ENCODE measurements at places on chromosomes 11 and 22. TPM values are rescaled to one million over a fixed set of nuclear protein-coding genes. Genes with fewer than 3 reads are reported as not detected.

GRCh38 chr22:44665115-44665514 is 36.9 kb upstream of the PRR5 start:
- H3K27ac ChIP-seq, result no peak overlapping the region
- H3K4me1 ChIP-seq, result peaks cover 5% of the 10 kb centered on the region
- no peak overlapping the region for H3K4me3 ChIP-seq
- H3K27me3 ChIP-seq, result peaks cover 36% of the 10 kb centered on the region

GRCh38 chr11:80432057-80432456 is 991.2 kb upstream of the TENM4 start:
- H3K27me3 ChIP-seq, result no peaks in the 10 kb centered on the region
- no peak for DNase-seq
- H3K4me1 ChIP-seq, result peaks cover 6% of the 10 kb centered on the region
- H3K27ac ChIP-seq, result no peak overlapping the region

DNA sequence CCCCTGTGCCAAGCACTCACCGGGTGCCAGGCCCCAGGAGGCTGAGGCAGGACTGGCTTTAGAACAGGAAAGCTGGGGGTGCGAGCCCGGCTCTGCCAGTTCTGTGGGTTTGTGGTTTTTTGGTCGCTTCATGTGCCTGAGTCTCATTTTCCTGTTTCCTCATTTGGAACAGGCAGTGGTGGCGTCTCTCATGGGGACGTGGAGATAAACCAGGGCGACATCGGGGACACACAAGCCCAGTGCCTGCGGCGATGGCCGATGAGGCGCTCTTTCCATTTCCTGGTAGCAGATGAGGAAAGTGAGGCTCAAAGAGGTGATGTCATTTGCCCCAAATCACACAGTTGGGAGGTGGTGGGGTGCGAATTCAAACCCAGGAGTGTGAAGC is 20.8 kb upstream of the CHKA start:
- no peak overlapping the region for H3K4me3 ChIP-seq
- H3K27me3 ChIP-seq, result no peaks in the 10 kb centered on the region
- no peak for DNase-seq
- H3K4me1 ChIP-seq, result peaks cover 12% of the 10 kb centered on the region
- H3K36me3 ChIP-seq, result no peaks in the 10 kb centered on the region

DNA sequence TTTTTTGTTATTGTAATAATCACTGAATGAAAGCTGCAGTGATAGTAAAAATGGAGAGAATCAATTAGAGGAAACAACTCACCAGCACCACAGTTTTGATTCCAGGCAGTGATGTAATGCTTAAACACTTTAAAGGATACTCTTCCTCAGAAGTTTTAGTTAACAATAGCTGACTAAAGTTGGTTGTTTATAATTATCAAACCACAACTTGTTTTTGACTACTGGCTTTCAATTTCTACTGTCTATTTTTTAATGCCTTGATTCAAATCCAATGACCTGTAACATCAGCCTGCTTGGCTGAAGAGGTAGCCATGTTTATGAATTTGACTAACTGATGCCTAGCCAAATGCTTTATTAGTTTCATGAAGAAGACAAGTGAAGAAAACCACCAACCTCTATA is 18.2 kb upstream of the CASP12 start:
- no peak for DNase-seq
- H3K27ac ChIP-seq, result no peak overlapping the region

GRCh38 chr11:57316017-57316416 is 8.7 kb downstream of the TNKS1BP1 start:
- H3K27me3 ChIP-seq, result no peaks in the 10 kb centered on the region
- no peak overlapping the region for H3K4me3 ChIP-seq
- H3K27ac ChIP-seq, result no peak overlapping the region
- no peak for DNase-seq
- peaks cover 18% of the 10 kb centered on the region for H3K36me3 ChIP-seq
- peaks cover 30% of the 10 kb centered on the region for H3K4me1 ChIP-seq

Gene OR6Q1
- total RNA-seq, result not detected

DNA sequence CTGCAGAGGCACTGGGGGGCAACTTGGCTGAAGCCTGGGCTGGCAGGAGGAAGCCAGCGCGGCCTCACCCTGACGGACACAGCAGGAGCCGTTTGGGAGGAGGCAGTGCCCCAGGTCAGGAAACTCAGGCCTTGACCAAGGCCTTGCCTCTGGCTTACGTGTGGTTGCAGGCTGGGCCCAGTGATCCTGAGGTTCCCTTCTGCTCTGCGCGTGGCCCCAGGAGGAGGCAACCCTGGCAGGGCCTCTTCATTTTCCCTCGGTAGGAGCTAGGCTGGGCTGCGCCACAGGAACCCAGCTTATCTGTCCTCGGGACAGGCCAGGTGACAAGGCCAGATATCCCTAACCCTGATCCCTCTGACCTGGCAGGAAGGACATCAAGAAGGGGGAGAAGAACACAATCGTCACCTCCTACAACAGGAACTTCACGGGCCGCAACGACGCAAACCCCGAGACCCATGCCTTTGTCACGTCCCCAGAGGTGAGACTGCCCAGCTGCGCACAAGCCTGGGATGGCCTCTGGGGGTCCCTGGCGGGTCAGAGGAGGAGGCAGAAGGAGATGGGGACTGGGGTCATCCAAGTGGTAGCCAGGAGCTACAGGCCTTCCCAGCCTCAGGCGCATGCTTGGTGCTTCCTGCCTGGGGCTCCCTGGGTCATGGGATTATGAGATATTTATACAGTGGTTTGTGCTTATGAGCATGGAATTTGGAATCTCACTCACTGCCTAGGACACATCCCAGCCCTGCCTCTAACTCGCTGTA is 20.6 kb downstream of the POLR3H start:
- H3K4me1 ChIP-seq, result no peaks in the 10 kb centered on the region
- no peak for DNase-seq
- H3K27ac ChIP-seq, result peak overlapping the region; percentile 66
- H3K27me3 ChIP-seq, result no peaks in the 10 kb centered on the region
- peaks cover 7% of the 10 kb centered on the region for H3K36me3 ChIP-seq

DNA sequence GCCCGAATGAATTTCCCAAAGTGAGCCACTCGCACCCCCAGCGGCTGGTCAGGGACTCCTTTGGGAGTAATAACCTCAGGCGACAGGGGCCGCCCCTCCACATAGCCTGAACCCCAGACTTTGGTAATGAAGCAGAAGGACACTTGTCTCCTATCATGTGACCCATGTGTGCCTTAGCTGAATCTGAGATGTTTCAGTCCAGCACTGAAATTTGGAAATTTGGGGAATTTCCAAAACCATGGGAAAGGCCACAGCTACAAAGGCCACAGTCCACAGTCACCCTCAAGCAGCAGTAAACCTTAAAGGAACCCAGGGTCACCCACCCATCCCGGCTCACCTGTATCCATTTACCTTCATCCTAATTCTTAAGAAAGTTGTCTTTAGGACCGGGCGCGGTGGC is 51.4 kb upstream of the FADD start:
- no peak overlapping the region for H3K27ac ChIP-seq
- no peaks in the 10 kb centered on the region for H3K4me1 ChIP-seq
- peaks cover 10% of the 10 kb centered on the region for H3K27me3 ChIP-seq
- no peak for DNase-seq
- no peak overlapping the region for H3K4me3 ChIP-seq

DNA sequence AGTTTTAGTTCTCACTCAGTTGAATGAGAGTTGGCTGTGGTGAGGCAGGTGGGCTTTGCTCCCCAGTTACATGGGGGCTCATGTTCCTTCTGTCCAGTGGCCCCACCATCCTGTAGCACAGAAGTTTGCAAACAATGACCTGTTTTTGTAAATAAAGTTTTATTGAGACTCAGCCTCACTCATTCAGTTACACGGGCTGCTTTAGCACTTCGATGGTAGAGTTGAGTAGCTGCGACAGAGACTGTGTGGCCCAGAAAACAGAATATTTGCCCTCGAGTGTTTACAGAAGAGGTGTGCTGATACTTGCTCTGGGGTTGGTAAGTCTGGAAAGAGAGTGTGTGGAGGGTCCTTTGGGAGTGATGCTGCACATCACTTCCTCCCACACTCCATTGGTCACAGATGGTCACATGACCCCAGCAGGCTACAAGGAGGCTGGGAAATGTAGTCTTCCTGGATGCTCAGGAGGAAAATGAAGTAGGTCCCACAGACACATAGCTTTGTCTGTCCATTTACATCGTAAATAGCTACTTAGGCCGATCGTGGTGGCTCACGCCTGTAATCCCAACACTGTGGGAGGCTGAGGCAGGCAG is 34.6 kb downstream of the IFT27 start:
- no peak for DNase-seq
- H3K4me1 ChIP-seq, result no peaks in the 10 kb centered on the region
- H3K4me3 ChIP-seq, result no peak overlapping the region
- no peak overlapping the region for H3K27ac ChIP-seq
- no peaks in the 10 kb centered on the region for H3K36me3 ChIP-seq

DNA sequence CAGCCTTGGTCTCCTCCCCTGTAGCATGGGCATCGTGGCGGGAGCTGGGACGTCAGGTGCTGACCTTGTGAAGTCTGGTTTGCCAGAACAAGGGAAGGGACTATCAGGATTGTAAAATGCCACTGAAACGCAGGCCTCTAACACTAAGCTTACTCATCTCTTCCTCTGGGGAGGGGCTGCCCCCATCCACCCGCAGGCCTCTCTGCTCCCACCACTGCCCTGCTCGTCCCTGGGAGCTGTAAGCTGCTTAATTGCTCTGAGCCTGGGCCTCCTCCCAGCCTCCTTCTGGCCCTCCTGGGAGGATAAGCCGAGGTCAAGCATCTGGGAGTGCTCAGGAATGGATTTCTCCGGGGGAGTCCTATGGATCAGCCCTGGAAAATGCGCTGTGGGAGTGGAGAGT is 8.4 kb downstream of the SHISAL1 start:
- H3K4me3 ChIP-seq, result no peak overlapping the region
- no peak overlapping the region for H3K27ac ChIP-seq
- DNase-seq, result no peak
- H3K36me3 ChIP-seq, result no peaks in the 10 kb centered on the region
- H3K27me3 ChIP-seq, result peaks cover 16% of the 10 kb centered on the region

Gene CHST1
- 1.0 TPM for total RNA-seq

- H3K27ac ChIP-seq, result no peak overlapping the region
- DNase-seq, result no peak
- no peak overlapping the region for H3K4me3 ChIP-seq
- H3K27me3 ChIP-seq, result no peaks in the 10 kb centered on the region
- H3K4me1 ChIP-seq, result peaks cover 8% of the 10 kb centered on the region
- peaks cover 4% of the 10 kb centered on the region for H3K36me3 ChIP-seq
These were observed 56.6 kb downstream of the LRRC32 start for GRCh38 chr11:76613901-76614300.

- no peak for DNase-seq
- H3K4me3 ChIP-seq, result no peak overlapping the region
- H3K27ac ChIP-seq, result no peak overlapping the region
- no peaks in the 10 kb centered on the region for H3K36me3 ChIP-seq
- H3K27me3 ChIP-seq, result no peaks in the 10 kb centered on the region
These were observed 1104.4 kb upstream of the CCDC90B start for GRCh38 chr11:84390441-84391078.

Gene ACRV1
- total RNA-seq, result not detected

- no peak overlapping the region for H3K27ac ChIP-seq
- no peak for DNase-seq
- peaks cover 3% of the 10 kb centered on the region for H3K4me1 ChIP-seq
- no peaks in the 10 kb centered on the region for H3K36me3 ChIP-seq
These were observed 13.0 kb downstream of the DNAJB13 start for GRCh38 chr11:73963861-73964260.

DNA sequence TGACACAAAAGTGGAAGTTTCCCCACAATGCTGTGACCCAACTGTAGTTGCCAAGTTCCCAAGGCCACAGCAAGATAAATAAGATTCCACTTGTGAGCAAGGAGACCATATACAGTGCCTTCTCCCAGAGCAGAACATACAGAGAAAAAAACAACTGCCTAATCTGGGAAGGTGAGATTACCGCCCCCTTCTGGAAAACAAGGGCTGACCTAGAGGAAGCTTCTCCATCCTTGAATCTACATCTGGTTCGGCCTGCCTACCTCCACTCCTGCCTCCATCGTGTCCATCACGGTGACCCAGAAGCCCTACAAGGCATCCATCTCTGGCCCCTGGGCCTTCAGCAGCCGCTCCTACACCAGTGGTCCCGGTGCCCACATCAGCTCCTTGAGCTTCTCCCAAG is 6.1 kb upstream of the RNASEH2C start:
- no peak overlapping the region for H3K4me3 ChIP-seq
- peaks cover 24% of the 10 kb centered on the region for H3K27me3 ChIP-seq
- no peak for DNase-seq
- no peaks in the 10 kb centered on the region for H3K4me1 ChIP-seq

All from mesothelial cell of epicardium (in vitro differentiated cells).